Stimulated activated CD4-positive, alpha-beta T cell treated with anti-CD3 and anti-CD28 coated beads, Interleukin-12 subunit alpha, Interleukin-12 subunit beta, amount 100 ng/mL, for 4 hours (primary cell): ENCODE measurements at places on chromosomes 4 and X.

DNA sequence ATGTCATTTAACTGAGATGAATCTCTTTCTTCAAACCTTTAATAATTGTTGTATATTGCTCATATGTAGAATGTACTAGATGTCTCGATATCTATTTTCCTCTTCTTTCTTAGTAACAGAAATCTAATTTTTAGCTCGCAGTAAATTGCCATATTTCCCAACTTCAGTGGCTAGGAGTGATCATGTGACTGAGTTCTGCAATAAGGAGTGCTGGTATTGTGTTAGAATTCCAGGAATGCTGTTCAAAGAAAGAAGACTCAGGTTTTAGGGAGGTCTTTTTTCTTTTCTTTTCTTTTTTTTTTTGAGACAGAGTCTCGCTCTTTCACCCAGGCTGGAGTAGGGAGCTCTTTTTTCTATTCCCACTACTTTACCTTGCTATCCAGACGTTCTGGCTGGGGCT, 81.7 kb downstream of the SLC10A7 start:
- no peak for DNase-seq

DNA sequence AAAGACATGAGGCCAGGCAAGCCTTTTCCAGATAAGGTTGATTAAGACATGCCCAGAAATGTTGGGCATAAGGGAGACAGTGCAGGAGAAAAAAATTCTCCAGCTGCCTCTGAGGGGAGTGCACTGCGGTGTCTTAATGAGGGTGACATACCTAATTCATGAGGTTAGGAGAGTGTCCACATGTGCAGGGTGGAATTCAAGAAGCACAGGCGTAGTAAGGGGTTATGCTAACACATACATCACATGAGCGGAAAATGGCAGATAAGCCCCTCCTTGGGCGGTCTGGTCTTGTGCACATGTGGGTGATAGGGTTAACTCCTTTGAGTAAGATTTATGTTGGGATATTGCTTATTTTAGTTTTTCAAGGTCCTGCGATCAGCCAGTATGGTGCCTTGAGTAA, 122.4 kb downstream of the PHKA2 start:
- no peak for DNase-seq

- DNase-seq = no peak
Observed at GRCh38 chrX:148632444-148632843, 132.0 kb downstream of the AFF2 start.

- DNase-seq = no peak
Observed at GRCh38 chr4:59127743-59128142, 2017.6 kb upstream of the IGFBP7 start.

GRCh38 chrX:149493567-149494562, 11.2 kb downstream of the IDS start:
- DNase-seq = no peak

DNA sequence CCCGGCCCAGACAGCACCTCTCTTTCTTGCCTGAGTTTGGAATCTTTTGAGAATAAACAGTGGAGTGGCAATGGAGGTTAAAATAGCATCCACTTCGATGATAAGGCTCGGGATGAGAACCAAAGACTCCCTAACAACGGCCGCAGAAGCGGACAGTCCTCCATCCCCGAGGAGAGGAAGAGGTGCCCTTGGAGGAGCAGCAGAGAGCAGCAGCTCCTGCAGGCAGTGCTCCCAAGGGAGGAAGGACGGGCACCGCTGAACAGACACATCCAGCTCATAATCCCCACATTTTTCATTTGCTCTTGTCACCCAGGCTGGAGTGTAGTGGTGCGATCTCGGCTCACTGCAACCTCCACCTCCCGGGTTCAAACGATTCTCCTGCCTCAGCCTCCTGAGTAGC, 61.3 kb downstream of the DCTD start:
- no peak for DNase-seq

DNA sequence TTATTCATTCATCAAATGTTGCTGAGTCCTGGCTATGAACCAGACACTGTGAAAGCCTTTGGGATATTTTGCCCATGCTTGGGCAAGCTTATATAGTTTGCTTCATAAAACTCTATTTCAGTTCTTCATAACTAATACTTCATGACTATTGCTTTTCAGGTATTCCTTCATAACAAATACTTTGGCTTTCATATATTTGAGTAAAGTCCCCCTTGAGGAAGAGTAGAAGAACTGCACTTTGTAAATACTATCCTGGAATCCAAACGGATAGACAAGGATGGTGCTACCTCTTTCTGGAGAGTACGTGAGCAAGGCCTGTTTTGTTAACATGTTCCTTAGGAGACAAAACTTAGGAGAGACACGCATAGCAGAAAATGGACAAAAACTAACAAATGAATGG, 1.7 kb upstream of the AFP start:
- no peak for DNase-seq

DNA sequence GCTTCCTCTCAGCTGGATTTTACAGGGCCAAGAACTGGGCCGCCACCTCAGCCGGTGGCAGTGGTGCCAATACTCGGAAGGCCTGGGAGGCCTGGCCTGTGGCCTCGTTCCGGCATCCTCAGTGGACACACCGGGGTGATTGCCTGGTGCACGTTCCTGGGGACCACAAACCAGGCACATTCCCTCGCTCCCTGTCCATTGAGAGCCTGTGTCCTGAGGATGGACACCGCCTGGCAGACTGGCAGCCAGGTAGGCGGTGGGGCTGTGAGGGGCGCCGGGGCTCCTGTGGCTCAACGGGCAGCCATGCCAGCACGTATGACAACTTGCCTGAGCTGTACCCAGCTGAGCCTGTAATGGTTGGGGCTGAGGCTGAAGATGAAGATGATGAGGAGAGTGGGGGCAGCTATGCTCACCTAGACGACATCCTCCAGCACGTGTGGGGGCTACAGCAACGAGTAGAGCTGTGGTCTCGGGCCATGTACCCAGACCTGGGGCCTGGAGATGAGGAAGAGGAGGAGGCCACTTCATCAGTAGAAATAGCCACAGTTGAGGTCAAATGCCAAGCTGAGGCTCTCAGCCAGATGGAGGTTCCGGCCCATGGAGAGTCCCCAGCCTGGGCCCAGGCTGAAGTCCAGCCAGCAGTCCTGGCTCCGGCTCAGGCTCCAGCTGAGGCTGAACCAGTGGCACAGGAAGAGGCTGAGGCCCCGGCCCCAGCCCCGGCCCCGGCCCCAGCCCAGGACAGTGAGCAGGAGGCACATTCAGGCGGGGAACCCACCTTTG, 70.4 kb downstream of the STARD8 start:
- DNase-seq = no peak

DNA sequence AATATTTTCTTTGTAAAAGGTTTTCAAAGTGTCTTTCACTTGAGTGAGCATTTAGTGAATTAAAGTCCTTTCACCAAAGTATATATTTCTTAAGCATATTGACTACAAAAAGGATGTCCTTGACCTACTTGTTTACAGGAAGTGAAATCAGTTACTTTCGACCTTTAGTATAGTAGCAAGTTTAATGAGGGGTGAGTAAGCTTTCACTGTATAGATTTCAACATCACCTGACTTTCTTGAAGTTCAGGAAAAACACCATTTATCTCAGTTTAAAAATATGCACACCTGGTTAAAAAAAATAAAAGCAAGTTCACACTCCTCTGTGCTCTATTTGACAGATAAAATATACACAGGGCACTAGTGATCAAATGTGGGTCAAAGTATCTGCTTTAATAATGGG, 88.1 kb downstream of the CCSER1 start:
- DNase-seq = no peak

DNA sequence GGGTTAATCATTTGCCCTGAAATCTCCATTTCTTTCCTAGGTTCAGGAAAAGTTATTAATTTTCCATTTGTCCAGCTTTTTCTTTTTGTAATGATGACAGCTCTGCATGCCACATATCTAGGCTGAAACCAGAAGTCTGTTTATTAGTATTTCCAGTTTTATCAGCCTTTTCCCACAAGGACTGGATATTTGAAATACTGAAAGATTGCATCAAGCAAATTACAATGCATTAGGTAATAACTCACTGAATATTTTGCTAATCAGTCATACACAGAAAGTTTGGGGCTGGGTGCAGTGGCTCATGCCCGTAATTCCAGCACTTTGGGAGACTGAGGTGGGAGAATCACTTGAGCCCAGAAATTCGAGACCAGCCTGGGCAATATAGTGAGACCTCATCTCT, 21.5 kb downstream of the SLC9A7 start:
- no peak for DNase-seq
